ENCODE measurements at places on chromosomes 2 and 18. TPM values are rescaled to one million over a fixed set of nuclear protein-coding genes. Genes with fewer than 3 reads are reported as not detected.

SERPINE2 gene
- 14.0 TPM for total RNA-seq

TXNDC2 gene
- not detected for total RNA-seq

CNNM4 gene
- total RNA-seq, result 4.0 TPM

ITM2C gene
- total RNA-seq, result 72.7 TPM

GALNT13 gene
- total RNA-seq, result 0.15 TPM

PTPN4 gene
- 17.5 TPM for total RNA-seq

SAG gene
- not detected for total RNA-seq

COL6A3 gene
- 614 TPM for total RNA-seq

ARL4C gene
- total RNA-seq, result 5.2 TPM

All from bronchus fibroblast of lung (primary cell).